Heart left ventricle (tissue), 16 donors: ENCODE measurements at places on chromosomes 2 and 18.

GRCh38 chr2:104616856-104617255 lies 237.1 kb upstream of the POU3F3 start:
- no peak for DNase-seq

- no peak for DNase-seq
Observed at GRCh38 chr2:152558158-152558984, 158.9 kb downstream of the PRPF40A start.

DNA sequence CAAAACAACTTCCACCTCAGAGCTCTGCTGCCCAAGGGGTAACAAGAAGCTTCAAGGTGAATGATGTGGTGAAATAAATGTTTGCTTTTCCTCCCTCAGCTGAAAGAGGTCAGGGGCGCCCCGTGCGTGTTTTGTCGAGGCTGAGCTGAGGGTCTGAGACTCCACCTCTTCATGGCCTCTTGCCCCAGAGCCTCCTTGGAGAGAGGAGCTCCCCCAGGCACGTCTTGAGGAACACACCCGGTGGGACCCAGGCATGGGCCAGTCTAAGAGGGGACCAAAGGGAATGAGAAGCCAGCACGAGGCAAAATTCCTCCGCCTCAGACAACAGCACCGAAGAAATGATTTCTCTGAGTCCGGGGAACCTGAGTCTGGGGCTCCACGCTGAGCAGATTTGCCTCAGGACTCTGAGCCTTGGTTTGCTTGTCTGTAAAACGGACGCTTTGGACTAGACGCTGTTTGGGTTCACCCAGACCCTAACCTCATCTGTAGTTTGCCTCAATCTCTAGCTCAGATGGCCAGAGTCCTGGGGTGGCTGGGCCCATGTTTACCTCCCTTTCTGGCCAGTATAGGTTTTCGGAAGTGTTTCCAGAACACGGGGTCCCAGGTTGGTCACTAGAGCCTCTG lies 56.4 kb upstream of the ODC1 start:
- no peak for DNase-seq

- DNase-seq: peak; percentile 42
Observed at GRCh38 chr2:217652761-217653639, 349.8 kb downstream of the TNS1 start.

GRCh38 chr2:219179601-219180465 lies 1.8 kb downstream of the RETREG2 start:
- no peak for DNase-seq

DNA sequence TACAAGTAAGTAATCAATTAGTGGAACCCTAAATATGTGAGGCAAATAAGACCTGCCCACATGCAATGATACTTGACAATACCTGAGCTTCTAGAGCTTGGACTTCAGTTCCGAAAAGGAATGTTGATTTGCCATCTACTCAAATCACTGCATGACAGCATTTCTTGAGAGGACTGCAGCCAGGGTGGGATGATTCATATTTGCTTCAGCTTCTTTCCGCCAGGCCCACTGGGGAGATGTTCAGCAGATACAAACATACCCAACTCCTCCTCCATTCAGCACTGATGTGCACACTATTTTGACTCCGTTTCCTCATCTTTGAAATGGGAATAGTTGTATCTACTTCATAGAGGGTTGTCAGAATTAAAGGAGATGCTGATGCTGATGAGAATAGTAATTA lies 28.8 kb upstream of the TMEM177 start:
- DNase-seq: no peak

- DNase-seq: no peak
Observed at GRCh38 chr18:58341916-58342315, 287.0 kb downstream of the ALPK2 start.

DNA sequence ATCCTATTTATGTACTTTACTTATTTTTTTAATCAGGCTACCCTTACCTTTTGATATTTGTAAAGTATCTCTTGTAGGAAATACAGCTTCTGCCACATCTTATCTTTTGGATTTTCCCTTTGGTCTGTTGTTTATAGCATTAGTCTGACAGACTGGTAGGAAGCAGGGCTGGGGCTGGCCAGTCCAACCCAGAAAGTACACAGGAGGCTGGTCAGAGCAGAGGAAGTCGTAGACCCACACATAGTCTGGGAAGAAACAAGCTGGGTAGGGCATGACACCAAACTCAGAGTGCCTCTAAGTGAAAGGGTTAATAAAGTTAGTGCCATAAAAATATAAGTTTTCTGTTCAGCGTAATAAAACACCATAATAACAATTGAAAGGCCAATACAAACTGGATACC lies 51.7 kb downstream of the BOLA3 start:
- no peak for DNase-seq

GRCh38 chr18:74110976-74111375 lies 36.7 kb downstream of the FBXO15 start:
- no peak for DNase-seq

DNA sequence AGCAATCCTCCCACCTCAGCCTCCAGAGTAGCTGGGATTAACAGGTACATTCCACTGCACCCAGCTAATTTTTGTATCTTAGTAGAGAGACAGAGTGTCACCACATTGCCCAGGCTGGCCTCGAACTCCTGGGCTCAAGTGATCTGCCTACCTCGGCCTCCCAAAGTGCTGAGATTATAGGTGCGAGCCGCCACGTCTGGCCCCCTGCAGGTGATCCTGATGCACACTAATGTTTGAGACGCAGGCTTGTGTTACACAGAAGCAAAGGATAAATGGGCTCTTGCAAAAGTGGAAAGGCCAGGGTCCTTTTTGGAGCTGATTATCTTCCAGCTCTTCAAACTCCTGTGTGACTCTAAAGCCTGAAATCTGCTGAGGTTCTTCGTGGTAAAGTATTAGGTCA lies 84.2 kb downstream of the TGFA start:
- DNase-seq: no peak

DNA sequence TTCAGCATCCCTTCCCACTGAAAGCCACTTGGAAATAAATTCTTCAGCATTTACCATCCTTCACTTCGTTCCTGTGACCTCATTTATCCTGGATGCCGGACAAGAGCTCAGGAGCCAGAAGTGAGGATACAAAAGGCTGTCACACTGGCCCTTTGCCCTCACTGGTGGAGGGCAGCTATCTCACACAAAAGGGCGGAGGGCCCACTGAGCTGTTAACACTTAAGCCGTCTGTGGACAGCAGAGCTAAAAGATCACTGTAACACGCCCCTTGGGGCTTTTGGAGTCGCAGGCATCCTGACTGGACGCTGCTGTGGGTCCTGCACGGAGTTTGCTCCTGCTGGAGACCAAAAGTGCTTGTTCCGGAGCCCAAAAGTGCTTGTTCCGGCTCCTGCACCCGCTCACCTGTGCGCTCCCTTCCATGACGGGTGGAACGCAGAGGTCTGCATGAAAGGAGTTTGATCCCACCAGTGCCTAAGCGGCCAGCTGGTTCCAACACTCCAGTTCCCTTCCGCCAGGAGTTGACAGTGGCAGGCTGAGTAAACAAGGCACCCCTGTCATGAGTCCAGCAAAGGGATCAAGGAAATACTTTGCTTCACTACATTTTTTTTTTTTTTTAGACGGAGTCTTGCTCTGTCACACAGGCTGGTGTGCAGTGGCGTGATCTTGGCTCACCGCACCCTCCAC lies 572.0 kb upstream of the LINC00305 start:
- DNase-seq: no peak

DNA sequence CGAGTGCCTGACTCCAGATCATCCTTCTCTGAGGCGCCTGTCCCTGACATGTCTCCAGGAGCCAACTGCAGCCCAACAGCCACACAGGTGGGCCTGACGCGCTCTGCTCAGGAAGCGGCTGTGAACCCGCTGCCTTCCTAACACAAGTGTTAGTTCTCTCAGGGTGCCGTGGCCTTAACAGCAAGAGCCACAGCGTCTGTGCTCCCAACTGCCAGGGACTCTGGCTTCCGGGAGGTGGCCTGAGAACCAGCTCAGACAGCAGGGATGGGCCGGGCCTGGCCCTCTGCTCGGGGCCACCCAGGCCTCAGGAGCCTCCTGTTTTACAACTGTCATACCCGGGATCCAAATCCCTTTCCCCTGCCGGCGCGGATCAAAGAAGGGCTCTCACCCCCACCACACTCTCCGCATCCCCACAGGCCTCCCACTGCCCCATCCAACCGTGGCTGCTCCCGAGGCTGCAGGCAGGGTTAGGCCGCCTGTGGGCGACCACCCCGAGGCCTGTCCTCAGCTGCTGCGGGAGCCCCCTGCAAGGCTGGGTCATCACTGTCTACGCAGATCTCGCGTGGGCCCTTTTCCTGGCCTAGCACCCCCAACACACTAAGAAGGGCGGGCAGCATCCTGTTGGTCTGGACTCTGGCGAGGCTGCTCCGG lies 114.2 kb upstream of the ZNF236 start:
- DNase-seq: no peak

- DNase-seq: no peak
Observed at GRCh38 chr2:46050027-46050426, 247.2 kb upstream of the EPAS1 start.

- no peak for DNase-seq
Observed at GRCh38 chr2:86788881-86789686, 1.6 kb downstream of the CD8A start.

- no peak for DNase-seq
Observed at GRCh38 chr18:2147476-2148230, 423.7 kb downstream of the METTL4 start.

DNA sequence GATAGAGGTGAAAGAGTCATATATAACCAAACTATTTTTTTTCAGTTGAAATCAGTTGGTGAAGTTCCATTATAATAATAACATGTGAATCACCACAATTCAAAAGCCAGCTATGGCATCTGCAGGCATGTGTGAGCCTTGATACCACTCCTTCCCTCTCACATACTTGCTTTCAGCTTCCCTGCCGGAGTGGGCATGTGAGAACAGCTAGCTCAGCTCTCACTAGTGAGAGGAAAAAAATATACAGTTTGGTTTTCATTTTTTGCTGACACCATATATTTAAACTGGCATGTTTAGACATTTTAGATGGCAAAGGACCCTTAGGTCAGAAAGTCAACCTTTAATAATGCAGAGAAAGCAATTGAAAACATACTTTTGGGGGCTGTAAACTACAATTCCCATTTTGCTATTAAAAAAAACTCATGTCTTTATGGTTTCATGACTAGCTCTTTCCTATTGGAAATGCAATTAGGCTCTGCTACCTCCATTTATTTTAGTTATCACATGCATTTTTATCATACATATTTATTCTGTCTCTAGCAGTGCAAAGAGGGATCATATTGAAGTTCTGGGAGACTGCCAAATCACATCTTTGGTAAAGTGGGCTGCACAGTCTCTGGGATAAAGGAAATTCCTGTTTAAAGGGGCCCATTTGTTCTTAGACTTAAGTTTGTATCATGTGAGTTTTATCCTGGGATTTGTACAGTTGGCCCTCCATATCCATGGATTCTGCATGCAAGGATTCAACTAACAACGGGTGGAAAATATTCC lies 33.2 kb upstream of the SLC40A1 start:
- no peak for DNase-seq

DNA sequence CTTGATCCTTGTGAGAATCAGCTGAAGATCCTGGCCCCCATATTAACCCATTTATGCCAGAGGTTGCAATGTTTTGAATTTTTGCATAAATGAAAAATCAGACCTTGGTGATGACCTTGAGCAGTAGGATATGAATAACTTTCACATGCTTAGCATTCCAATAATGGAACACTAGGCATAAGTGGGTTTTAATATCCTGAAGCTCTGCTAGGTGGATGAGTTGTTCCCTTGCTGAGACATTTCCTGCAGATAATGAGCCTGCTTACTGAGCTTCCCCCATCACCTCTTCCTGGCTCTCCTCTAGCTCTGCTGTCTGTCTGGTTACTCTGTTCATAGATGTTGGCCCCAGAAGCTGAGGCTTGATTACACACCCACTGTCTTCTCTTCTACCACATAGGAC lies 25.5 kb upstream of the SEC11C start:
- no peak for DNase-seq

DNA sequence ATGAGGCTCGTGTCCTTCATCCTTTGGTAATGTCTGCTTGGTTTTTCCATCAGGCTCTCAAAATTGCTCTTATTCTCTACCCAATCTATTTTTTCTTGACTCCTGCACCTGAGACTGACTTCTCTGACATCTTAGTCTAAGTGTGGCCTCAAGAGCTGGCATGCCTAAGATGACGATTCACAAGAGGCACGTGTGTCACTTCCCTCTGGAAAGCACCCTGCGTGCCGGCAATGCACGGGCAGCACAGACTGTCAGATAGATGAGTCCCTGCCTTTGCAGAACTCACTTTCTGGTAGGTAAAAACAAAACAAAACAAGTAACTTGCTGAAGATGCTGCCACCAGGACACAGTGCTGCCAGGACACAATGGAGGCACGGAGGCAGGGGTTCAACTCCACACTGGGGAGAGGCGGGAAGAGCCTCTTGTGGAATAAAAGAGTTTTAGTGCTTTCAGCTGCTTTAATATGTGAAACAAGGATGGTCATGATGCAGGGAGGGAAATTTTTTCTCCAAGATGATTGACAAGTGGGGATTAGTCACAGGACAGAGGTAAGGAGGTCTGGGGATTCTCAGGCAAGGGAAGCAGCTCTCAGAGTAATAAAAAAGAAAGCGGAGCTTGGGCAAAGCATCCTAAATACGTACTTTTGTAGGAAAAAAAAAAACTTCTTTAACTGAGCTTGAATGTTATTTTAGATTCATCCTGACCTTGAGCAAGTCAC lies 27.3 kb downstream of the CYB5A start:
- no peak for DNase-seq

DNA sequence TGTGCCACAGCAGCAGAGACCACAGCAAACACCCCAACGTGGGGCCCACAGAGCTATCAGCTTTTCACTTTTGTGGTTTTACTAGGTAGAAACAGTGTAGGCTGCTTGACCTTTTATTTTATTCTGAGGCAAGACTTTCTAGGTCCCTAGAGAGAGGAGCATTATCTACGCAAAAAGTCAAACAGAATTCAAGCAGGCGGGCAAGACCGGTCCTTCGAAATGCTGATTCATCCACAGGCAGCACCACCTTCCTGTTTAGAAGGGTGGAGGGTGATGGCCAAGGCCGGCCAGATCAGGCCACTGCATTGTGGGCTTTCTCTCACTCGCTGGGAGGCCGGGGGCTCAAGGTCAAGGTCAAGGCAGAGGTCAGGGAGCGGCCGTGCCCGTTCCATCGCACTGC lies 573.0 kb downstream of the GALR1 start:
- no peak for DNase-seq

GRCh38 chr2:58930537-58930936 lies 689.4 kb upstream of the FANCL start:
- no peak for DNase-seq

- DNase-seq: no peak
Observed at GRCh38 chr2:99619151-99619550, 129.3 kb upstream of the REV1 start.

DNA sequence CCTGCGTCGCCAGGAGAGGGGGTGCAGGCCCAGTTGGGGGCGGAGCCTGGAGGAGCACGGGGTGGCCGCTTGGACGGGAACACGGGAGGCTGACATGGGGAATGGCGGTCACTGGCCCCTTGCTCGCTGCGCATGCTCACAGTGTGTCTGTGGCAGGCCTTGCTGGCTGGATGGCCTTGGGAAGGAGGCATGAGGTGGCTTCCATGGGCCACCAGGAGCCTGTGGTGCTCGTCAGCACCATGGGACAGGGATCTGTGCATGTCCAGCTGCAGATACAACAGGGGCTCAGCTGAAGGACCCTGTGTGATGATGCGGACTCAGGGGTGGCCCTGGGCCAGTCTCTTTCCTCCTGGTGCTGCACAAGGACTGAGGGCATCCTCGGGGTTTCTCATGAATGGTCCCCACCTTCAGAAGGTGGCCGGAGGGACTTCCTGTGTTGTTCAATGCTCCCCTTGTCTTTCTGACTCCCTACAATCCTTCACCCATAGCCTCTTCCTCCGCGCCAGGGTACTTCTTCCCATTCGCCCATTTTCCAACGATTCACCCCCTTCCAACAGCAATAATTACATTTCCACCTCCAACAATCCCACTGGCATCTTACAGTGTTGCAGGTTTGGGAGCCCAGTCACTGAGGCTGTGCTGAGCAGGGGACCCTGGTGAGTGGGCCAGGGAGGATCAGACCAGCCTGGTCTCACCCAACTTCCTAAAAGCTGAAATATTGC lies 3.4 kb upstream of the SP140L start:
- no peak for DNase-seq
